ENCODE measurements at places on chromosomes 13 and 19.

- DNase-seq, result no peak
Measured at GRCh38 chr13:106919133-106919532, 351.2 kb upstream of the ARGLU1 start.

DNA sequence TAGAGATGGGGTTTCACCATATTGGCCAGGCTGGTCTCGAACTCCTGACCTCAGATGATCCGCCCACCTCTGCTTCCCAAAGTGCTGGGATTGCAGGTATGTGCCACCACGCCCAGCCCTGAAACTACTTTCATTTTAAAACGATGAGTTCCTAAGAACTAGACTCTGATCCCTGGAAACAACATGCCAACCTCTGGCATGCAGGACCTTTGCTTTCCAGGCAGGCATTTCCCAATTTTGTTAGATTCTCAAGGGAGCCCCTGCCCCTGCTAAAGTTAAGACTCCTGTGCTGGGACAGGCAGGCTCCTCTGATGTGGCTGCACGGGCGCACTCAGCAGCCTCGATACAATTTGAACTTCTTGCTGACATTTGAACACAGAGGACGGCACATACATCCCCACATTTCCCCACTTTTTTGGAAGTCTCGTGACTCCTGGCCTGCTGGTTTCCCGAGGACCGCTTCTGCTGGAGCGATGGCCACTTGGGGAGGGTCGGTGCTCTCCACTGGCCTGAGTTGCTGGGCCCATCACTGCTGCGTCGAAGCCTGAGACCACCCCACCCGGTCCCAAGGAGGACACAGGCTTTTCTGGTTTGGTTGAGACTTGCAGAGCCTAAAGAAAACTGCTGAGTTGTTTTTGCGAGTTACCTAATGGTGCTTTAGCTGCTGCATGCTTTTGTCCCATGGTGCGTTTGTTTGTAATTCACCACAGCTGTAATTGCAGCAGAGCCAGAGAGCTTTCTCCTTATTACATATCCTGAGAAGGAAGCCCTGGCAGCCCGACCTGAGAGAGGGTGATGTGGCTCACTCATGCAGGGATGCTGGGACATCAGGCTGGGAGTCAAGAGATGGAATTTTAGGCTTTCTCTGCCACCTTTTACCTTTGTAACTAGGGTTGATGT is 8.2 kb downstream of the ATP11A start:
- peak; percentile 55 for DNase-seq

GRCh38 chr19:19749908-19750841 is 17.3 kb upstream of the ZNF14 start:
- no peak for DNase-seq

DNA sequence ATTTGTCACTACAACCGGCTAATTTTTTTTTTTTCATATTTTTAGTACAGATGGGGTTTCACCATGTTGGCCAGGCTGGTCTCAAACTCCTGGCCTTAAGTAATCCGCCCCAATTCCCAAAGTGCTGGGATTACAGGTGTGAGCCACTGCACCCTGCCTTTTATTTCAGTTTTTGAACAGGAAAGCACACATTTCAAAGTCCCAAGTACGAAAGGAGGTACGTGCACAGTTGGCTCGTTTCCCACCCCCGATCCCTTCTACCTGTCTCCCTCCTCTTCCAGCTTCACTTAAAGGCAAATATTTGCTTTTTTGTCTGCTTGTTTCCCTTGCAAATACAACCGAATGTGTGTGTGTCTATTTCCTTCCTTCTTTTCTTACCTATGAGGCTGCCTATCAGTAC is 30.5 kb downstream of the ZIC5 start:
- DNase-seq, result peak; percentile 46

DNA sequence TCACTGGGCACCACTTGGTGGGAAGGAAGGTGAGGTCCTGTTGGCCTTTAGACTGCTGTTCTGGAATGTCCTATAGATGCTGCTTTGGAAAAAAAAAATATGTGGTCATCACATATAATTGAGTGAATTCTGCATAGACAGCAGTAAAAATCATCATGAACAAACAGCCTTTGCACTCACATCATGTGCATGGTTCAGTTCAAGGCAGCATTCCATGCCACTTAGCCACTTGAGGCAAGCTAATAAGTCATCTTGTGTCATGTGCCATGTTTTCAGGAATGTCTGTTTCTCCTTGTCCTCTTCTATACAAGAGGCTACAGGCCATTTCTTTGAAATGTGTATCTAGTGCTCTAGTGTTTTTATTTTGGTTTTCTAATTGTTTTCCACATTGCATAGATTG is 43.9 kb upstream of the TSC22D1 start:
- peak; percentile 80 for DNase-seq

DNA sequence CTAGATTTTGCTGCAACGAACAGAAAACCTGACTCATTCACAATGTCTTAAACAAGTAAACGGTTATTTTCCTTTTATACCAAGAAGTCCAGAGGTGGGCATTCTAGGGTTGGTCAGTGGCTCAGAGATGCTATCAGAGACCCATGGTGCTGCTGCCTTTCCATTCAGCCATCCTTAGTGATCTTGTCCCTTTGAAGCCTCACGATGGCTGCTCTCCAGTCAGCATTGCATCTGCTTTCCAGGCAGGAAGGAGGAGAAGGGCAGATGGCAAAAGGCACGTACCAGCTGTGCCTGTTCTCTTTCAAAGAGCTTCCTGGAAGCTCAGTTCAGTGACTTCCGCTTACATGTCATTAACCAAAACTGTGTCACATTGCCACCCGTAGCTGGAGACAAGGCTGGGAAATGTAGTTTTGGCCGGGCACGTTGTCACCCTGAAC is 30.1 kb downstream of the WDFY2 start:
- DNase-seq, result peak; percentile 37

DNA sequence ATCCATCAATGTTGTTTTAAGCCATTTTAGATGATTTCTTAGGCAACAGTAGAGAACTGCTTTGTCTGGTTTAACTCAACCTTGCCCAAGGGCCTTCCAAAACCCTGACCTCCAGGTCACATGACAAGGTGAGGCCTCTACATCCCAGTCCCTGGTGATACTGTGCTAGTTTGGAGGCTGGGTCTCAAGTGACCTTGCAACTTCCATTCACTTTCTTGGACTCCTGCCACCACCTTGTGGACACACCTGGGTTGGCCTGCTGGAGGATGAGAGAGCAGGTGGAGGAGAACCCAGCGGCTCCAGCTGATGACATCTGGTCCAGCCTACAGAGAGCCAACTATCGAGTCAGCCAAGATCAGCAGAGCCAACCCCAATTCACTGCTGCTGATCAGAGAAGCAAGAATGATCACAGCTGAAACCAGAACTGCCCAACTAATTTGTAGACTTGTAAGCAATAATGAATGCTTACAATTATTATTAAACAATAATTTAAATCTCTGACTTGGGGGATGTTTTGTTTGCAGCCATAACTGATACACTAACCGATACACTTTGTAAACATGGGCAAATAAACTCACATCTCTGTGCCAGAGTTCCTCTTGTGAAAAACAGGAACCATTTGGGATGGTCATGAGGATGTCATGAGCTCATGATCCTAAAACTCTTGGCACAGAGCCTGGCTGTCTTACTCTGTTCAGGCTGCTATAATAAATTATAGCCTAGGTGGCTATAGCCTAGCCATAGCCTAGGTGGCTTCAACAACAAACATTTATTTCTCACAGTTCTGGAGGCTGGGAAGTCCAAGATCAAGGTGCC is 11.5 kb downstream of the FAM187B start:
- DNase-seq, result peak; percentile 52

DNA sequence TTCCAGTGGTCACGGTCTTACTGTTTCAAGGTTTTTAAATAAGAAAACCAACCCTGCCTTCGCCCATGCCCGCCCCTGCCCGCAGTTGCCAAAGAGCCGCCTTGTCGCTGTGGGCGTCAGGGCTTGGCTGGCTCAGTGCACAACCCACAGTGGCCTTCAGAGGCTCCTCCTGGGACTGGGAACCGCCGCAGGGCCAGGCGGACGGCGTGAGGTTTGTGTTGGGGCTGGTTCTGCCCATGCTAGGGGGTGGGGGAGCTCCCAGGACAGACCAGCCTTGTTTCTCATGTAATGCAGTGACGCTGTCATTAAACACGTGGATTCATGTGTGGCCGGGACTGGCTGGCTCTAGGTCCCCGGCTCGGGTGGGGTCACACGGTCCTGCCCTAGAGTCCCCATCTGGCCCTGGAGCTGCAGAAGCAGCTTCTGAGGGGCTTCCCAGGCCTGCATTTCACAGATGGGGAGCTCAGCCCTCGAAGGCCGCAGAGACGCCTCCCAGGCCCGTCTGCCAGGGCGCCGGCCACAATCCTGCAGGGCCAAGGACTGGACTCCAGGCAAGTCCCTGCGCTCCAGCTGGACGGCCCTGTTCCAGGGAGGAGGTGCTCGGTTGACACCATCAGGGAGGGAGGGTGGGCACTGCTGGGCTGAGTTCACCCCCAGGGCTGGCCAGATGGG is 2.4 kb upstream of the TEKTIP1 start:
- DNase-seq, result no peak

All from small intestine (tissue), 16 donors.